Stimulated activated CD4-positive, alpha-beta T cell treated with anti-CD3 and anti-CD28 coated beads, Interleukin-1b, Interleukin-23, amount 100 ng/mL, for 1 hour (primary cell): ENCODE measurements at places on chromosomes 5 and 9.

DNA sequence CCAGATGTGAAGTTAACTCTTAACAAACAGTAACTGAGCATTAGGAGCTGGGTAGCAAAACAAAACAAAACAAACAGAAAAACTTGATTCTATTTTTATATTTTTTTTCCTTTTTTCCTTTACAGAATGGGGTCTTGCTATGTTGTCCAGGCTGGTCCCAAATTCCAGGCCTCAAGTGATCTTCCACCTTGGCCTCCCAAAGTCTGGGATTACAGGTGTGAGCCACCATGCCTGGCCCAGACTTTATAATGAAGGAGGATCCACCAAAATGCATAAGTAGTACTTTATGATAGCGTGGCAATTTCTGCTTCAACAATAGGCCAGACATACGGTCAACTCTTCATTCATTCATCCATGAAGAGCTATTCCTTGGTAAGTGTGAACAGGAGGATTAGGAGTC lies 5.9 kb upstream of the IQGAP2 start:
- DNase-seq = no peak

- no peak for DNase-seq
Measured at GRCh38 chr5:118552731-118553360, 435.5 kb downstream of the DTWD2 start.

- DNase-seq = no peak
Measured at GRCh38 chr9:86868616-86869015, 78.7 kb downstream of the GAS1 start.

DNA sequence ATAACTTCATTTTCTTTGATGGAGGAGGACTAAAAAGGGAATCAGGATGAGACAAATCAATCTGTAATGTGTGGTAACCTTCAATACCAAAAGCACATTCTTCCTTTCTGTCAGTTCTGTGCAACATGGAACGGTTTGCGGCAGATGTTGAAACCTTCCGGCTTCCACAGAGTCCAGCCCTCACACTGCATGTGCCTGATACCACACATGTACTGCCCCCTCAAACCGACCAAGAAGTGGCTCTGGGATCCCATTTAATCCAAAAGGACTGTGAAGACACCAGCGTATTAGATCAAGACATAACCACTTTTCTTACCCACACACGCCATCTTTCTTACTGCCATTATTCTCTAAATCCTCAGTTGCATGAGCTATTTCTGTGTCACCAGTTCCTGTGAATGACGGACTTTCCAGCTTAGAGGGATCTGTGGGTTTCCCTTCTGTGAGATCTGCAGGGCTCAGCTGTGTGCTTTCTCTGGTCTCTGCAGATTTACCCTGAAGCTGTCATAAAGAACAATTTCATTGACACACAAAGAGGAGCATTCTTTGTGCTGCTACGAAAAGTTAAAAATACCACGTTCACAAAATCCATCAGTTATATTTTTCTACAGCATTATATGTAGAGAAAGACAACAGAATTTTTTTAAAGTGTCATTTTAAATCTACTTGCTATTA lies 25.8 kb downstream of the NSUN2 start:
- no peak for DNase-seq

DNA sequence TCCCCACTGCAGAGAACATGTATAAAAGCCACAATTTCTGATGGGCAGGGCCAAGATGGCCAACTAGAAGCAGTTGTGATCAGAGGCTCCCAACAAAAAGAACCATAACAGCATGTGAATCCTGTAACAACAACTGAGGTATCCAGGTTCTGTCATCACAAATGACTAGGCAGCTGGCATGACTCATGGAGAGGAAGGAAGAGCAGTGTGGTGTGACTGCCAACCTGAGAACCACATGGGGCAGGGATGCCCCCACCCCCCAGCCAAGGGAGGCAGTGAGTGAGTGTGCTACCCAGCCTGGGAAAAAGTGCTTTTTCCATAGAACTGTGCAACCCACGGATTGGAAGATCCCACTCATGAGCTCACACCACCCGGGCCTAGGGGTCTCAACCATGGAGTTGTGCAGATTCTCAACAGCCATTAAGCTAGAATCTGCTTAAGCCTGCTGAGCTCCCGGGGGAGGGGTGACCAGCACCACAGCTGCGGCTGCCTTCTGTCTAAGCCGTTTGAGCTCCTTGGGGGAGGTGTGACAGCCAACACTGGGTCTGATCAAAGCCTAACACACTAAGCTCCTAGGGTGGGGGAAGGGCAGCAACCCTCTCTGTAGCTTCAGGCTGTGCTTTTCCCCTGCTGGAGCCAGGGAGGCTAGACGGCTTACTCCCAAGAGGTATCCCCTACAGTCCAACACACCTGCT lies 80.1 kb upstream of the DMAC1 start:
- DNase-seq = no peak

- DNase-seq = no peak
Measured at GRCh38 chr5:68200288-68200687, 15.3 kb upstream of the PIK3R1 start.

GRCh38 chr5:91106842-91107511 lies 276.1 kb downstream of the ARRDC3 start:
- DNase-seq = no peak

GRCh38 chr5:54719384-54720283 lies 202.1 kb downstream of the SNX18 start:
- DNase-seq = no peak

DNA sequence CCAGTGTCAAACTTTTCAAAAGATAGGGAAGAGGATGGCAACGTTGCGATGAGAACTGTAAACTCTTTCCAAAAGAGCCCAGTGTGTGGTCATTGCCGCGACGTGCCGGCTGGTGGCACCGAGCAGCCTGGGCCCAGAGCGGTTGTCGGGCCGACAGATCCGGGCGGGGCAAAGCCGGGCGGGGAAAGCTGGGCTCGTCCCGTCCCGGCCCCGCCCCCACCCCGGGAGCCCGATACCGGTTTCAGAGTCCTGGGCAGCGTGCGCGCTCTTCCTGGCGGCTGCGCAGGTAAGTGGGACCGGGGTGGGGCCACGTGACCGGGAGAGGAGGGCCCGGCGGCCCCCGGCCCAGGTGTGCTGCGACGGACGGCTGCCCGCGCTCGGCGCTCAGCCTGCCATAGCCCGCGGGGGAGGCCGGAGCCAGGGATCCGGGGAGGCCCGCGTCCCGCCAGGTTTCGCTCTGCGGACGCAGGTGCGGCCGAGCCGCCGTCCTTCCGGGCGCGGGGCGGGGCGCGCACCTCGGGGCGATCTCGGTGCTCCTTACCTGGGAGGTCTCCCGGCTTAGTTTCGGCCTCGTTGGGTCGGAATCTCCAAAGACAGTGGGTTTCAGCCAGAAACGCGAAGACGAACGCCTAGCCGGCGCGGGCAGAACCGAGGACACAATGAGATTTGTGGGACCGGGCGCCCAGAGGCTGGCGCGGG lies at the start of gene MARVELD2:
TSS of gene MARVELD2 (plus strand) at position 232 of the 699 bp plus-strand sequence. CDS start 4,270 bp downstream, outside the sequence.
- no peak for DNase-seq

DNA sequence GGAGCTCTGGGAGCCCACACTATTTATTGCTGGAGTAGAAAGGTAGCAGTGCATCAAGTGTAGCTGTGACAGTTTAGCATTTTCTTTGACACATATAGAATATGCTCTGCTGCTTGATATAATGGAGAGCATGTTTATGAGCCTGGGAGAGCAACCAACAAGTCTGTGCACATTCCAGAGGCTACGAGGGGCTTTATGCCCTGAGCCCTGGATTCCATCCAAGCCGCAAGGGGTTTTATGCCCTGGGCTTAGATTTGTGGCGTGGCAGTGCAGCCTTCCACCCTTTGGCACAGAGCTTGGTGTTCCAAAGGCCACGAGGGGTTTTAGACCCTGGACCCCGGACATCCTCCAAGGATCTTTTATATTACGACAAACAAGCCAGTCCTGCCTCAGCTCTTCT lies 14.6 kb downstream of the CDH6 start:
- no peak for DNase-seq

- no peak for DNase-seq
Measured at GRCh38 chr5:37308793-37309192, 59.6 kb upstream of the CPLANE1 start.

DNA sequence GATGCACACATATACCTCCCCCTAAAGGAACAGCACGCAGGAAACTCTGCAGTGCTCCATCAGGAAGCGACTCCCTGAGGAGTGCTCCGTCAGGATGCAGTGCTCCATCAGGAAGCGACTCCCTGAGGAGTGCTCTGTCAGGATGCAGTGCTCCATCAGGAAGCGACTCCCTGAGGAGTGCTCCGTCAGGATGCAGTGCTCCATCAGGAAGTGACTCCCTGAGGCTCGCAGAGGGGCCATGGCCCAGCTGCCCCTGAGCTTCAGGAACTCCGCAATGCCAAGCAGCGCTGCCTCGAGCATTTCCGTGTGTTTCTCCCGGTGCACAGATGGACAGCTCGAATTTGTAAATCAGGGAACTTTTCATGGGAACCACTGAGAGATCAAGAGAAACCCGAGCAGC lies 88.1 kb downstream of the PAX5 start:
- no peak for DNase-seq

DNA sequence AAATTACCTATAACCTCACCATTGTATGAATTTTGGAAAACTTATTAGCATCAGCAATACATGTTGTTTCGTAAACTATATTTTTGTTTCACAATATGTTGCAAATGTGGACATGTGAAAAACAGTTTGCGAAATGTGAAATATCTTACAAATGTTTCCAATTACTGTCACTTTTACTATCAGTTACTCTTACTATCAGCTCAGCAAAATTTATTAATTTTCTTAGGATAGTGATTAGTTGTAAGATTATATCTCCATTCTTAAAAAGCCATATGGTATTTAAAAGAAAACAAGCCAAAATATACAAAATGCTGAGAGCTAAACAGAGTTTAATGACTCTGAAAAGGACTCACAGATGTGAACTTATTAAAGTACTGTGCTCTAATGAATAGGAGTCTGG lies 111.9 kb upstream of the LPAR1 start:
- DNase-seq = no peak

DNA sequence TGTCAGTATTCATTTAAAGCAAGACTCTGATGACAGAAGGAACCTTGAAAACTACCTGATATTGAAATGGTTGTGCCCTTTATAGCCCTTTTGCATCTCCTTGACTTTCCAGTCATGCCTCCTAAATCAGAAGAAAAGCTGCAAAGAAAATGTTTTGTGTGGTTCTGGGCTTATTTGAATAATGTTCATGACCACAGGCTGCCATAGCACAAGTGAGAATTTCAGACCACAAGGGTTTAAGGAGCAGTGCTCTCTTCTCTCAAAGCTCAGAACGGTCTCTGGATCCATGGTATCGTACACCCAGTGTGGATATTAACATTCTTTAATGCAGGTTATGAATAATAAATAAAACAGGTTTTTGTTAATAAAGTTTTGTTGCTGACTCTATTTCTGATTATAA lies 54.2 kb downstream of the GPR107 start:
- no peak for DNase-seq

- no peak for DNase-seq
Measured at GRCh38 chr5:165029099-165029870, 1523.9 kb downstream of the MAT2B start.

GRCh38 chr5:66338828-66339227 lies 194.7 kb downstream of the SREK1 start:
- DNase-seq = no peak

- DNase-seq = no peak
Measured at GRCh38 chr5:103669615-103670014, 107.0 kb upstream of the NUDT12 start.

DNA sequence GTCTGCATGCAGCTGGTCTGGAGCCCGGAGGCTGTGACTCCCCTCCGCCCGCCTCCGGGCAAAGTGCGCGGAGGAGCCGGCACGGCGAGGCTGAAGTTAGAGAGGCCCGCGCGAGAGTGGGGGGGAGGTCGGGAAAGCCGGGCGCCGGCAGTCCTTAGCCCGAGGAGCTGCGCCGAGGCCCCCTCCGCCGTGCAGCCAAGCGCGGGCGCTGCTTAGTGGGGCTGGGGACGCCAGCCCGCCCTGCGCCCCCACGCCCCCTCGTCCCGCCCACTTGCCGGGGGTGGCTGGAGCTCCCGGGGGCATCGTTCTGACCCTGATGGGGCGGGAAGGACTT lies 403 bp downstream of the NINJ1 start:
- no peak for DNase-seq

- no peak for DNase-seq
Measured at GRCh38 chr5:57986761-57987341, 473.0 kb downstream of the PLK2 start.

DNA sequence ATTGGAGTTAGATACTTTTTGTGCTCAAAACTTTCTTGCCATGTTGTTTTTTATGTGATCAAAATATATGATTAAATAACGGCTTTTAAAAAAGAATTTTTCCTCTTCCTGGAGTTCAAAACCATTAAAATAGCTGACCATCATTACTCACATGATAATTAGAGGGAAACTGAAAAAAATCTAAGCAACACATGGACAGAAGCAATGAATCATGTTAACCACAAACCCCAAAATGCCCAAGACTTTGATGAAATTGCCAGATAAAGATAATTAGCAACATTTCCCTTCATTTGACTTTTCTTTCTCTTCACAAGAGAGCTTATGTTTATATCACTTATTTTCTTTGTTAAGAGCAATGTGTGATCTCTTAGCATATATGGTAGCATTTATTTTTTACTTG lies 1294.2 kb downstream of the EFNA5 start:
- DNase-seq = no peak

- DNase-seq = no peak
Measured at GRCh38 chr9:114258218-114258617, 64.7 kb upstream of the ORM1 start.

DNA sequence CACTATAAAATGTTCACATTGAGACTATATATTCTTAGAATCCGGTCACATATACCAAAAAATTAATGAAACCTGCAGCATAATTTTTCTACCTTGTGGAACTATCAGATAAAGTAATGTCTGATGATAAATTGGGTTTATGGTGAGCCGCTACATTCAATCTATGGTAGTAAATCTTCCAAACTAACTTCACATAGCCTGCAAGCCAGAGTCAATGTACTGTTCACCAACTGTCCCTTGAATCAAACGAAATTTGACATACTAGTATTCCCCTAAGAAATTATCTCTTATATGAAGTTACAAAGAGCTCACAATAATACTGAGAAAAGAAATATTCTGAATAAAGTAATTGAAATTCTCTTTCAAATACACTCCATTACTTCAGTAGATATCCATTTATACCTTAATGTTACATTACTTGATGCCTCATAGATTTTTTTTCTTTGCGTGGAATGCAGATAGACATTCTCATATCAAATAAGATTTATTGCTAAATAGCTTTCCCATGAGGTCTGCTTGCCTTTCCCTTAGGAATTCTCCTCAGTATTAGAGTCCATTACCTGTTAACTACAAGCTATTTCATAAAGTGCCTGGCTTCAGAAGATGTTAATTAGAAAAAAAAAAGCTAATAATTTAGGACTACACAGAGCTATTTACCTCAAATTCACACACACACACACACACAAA lies 169.5 kb downstream of the PTPRD start:
- no peak for DNase-seq

GRCh38 chr5:32143617-32144377 lies 30.3 kb downstream of the GOLPH3 start:
- DNase-seq = no peak
